ENCODE measurements at places on chromosomes 2 and 18.

- DNase-seq, result no peak
Observed at GRCh38 chr18:23995180-23995579, 19.4 kb upstream of the TTC39C start.

- DNase-seq, result no peak
Observed at GRCh38 chr2:157267476-157267875, 10.0 kb downstream of the GALNT5 start.

GRCh38 chr2:217363470-217363869, 503.6 kb upstream of the TNP1 start:
- no peak for DNase-seq

DNA sequence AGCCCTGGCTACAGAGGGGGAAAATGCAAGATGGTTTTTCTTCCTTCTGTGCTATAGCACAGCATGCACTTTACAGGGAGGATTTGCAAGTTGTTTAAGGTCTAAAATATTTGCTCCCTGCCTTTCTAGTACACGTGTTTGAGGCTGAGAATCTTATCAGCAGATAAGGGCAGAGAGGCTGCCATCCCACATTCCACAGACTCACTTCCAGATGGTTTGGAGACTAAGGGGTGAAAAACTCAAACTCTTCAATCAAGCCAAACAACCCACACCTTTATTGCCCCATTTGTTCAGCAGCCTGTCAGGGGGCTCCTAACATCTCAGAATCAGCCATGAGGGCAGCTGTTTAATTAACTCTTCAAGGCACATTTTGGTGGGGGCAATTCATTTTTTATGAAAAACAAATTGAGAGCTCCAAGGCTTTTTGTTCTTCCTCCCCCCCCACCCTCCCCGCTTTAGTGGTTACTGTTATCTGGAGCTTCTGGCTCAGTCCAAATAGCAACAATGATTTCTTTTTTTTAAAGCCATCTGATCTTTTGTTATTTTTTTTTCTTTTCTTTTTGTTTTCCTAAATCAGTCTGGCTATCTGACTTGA, 242.6 kb upstream of the NT5C1B start:
- DNase-seq, result no peak

GRCh38 chr2:240069829-240070228, 16.5 kb upstream of the OR6B3 start:
- no peak for DNase-seq

DNA sequence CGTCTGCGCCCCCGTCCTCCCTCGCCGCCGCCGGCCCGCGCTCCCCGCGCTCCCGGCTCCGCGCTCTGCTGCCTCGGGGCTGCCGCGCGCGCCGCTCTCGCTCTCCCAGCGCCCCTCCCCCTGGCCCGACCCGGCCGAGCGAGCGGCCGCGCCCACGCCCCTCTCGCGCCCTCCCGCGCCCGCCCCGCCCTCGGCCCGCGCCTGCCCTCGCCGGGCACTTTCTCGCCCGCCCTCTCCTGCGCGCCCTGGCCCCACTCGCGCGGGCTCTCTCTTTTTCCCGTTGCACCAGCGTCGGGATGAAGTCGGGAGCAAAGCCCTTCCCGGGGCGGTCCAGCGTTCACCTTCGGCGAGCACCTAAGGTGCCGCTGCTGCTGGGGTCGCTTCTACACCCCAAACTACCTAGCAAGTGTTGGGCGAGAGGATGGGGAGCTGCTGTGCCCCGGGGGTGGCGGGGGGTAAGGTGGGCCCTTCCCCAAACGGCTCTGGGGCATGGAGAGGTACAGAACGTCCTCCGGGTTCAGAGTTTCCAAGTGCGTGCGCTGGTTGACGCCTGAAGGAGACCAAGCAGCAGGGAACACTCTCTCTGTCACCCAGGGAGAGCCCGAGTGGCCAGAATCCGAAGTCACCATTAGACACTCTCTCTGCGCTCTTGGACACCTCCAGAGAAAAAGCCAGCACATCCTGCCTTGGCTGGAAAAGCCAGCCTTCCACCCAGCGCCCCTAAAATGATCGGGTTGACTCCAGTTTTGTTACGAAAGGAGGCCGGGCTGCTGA, at the start of gene COLEC12:
TSS of gene COLEC12 (minus strand) at position 70 of the 774 bp plus-strand sequence. CDS start 187 bp downstream, outside the sequence.
- no peak for DNase-seq

GRCh38 chr2:236352761-236353593, 88.8 kb upstream of the ASB18 start:
- peak; percentile 16 for DNase-seq

DNA sequence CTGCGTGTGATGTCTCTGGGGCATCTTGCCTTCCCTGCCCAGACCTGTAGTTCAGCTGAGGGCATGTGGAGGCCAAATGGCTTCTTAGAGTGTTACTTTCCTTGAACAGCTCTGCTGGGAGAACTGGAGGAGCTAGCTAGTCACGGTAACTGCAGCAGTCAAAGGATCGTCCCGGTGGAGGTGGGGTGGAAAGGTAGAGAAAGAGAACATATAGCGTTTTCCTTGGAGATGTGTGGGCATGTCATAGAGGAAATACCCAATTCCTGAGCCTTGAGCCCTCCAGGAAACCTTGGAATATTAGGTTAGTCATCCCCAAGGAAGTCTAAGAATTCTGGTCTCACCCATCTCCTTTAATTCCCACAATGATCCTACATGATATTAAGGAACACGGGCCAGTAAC, 33.5 kb upstream of the IL37 start:
- DNase-seq, result no peak

- no peak for DNase-seq
Observed at GRCh38 chr2:60735496-60736250, 20.4 kb upstream of the PAPOLG start.

DNA sequence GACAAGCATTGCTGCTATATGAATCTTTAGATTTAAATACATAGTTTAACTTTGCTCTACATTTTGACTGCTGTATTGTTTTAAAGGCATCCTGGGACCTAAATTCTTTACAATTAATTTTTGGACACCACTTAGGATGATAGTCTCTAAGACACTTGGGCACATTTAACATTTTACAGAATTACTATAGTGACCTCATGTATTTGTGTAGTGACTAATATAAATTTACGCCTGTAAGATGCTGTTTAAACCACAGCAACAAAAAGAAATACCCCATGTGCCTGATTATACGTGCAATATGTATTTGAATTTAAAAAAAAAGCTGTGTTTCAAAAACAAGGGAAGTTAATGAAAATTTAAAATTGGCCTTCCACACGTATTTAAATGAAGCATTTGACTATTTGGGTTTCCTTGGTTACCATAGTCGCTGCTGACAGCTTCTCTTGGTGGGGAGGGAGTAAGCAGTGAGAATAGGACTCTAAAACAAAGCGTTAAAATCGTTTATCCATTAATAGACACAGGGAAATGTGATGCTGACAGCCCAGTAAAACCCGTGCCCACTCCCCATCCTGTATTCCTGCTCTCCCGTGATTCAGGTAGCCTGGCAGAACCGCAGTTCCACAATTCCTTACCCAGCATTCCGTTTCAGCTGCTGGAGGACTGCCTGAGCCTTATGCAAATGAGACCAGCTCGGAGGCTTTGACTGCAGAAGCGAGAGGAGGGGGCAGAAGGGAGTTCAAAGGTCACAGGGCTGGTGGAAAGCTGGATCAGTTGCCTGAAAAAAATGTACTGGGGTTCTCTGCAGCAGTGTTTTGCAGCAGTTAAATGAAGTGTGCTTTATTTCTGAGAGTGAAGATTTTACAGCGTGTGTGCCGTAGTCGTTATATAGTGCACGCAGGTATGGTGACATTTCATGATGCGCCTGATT, 104.3 kb downstream of the CSRNP3 start:
- no peak for DNase-seq

- DNase-seq, result no peak
Observed at GRCh38 chr2:84460670-84461069, 1.6 kb upstream of the SUCLG1 start.

- DNase-seq, result no peak
Observed at GRCh38 chr2:209383212-209383611, 40.6 kb upstream of the MAP2 start.

DNA sequence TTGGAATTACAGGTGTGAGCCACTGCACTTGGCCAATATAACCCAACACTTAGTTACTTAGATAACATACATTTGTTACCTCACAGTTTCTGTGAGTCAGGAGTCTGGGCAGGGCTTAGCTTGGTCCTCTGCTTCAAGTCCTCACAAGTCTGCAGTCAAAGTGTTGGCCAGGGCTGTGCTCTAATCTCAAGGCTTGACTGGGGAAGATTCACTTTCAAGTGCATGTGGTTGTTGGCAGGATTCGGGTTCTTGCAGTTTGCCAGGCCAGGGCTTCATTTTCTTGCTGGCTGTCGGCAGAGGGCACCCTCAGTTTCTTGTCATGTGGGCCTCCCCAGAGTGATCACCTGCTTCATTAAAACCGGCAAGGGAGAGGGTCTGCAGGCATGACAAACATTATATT, 103.7 kb downstream of the SLC4A3 start:
- no peak for DNase-seq

DNA sequence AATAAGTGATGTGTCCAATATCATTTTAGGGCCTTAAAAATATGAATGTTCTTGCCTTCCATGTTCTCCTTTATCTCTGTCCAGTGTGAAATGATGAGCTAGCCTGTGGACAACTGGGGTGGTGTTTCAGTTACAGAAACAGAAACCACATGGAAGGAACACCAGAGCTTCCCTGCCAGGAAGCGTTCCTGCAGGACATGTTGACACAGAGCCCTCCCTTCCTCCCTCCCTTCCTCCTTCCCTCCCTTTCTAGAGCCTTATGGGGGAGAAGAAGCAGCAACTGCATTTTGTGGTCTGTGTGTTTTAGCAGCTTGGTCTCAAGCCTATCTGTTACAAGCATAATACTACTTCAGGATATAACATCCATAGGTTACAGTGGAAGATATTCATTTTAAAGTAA, 539.7 kb upstream of the NETO1 start:
- no peak for DNase-seq

- DNase-seq, result no peak
Observed at GRCh38 chr18:60070631-60071030, 170.8 kb downstream of the PMAIP1 start.

DNA sequence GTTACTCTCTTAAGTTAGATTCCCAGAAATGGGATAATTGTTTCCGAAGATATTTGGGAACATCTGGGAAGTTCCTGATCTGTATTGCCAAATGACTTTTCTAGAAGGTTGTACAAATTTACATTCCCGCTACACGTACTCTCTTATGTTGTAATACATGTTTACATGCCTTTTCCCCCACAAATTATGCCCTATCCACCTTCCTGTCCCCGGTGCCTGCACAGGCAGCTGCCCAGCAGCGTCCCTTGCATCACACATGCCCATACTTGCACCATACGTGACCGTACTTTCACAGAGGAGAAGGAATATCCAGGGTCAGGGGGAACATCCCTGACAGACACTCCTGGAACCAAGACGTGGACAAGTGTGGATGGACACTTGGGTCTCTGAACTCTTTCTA, 24.2 kb upstream of the KLF11 start:
- no peak for DNase-seq

GRCh38 chr2:223860809-223861738, 23.7 kb upstream of the AP1S3 start:
- no peak for DNase-seq

DNA sequence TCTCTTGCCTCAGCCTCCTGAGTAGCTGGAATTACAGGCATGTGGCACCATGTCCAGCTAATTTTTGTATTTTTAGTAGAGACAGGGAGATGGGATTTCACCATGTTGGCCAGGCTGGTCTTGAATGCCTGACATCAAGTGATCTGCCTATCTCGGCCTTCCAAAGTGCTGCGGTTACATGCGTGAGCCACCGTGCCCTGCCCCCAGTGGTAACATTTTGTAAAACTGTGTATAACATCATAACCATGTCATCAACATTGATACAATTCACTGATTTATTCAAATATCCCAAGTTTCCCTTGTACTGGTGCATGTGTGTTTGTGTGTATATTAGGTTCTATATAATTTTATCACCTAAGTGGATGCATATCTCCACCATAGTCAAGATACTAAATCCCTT, 70.0 kb downstream of the PDCL3 start:
- no peak for DNase-seq

GRCh38 chr2:95072424-95072823, 46.9 kb downstream of the MAL start:
- DNase-seq, result no peak

GRCh38 chr2:30981510-30981909, 156.7 kb downstream of the GALNT14 start:
- no peak for DNase-seq

DNA sequence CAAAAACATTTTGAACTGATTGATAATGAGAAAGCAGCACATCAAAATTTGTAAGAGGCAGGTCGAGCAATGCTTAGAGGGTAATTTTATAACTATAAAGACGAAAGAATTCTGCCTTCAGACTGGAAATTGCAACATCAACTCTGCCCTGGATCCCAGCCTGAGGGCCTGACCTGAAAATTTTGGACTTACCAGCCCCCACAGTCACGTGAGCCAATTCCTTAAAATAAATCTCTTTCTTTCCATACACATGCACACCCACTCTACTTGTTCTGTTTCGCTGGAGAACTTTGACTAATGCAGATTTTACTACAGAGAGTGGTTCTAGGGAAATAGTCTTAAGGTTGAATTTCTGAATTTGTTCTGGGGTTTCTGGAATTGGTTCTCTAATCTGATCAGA, 14.6 kb upstream of the ACOXL start:
- no peak for DNase-seq

DNA sequence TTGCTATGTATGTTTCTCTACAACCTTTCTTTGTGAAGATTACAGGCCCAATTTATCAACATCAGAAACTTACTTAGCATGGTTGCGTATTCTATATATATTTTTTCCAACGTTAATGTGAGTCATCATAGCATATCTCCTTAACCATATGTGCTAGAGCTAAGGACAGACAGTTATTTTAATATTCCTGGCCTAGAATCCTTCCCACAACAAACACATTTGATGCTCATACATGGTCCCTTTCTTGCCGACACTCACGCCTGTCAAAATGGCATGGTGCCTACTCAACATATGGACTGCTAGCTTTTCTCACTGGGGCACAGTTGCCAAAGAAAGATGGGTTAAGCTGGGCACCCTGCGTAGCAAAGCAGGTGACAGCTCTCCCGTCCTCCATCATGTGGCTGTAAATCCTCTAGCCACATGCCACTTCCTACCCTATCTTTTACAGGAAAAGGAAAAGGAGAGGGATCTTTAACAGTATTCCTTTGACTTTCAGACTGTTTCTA, 75.2 kb upstream of the GALNT5 start:
- no peak for DNase-seq

DNA sequence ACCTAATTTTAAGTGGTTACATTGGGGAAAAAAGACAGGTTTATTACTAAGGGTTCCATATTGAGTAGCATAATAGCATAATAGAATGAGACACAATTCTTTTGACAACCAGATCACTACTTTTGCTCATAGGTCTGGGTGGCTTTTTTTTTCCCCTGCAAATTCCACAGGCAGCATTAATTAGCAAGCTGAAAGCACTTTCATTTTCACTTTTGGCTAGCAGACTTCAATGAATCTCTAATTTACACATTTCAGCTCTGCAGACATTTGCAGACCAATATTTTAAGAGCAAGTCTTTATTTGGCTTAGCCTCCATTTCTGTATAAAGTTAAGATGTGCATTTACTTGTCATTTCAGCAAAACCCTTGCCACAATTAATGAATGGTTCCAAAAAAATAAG, 185.5 kb downstream of the NOL4 start:
- no peak for DNase-seq
